ENCODE measurements at places on chromosomes 3 and 15.
A peak's percentile ranks its signal among the peaks of the same experiment; 100 is the strongest.

DNA sequence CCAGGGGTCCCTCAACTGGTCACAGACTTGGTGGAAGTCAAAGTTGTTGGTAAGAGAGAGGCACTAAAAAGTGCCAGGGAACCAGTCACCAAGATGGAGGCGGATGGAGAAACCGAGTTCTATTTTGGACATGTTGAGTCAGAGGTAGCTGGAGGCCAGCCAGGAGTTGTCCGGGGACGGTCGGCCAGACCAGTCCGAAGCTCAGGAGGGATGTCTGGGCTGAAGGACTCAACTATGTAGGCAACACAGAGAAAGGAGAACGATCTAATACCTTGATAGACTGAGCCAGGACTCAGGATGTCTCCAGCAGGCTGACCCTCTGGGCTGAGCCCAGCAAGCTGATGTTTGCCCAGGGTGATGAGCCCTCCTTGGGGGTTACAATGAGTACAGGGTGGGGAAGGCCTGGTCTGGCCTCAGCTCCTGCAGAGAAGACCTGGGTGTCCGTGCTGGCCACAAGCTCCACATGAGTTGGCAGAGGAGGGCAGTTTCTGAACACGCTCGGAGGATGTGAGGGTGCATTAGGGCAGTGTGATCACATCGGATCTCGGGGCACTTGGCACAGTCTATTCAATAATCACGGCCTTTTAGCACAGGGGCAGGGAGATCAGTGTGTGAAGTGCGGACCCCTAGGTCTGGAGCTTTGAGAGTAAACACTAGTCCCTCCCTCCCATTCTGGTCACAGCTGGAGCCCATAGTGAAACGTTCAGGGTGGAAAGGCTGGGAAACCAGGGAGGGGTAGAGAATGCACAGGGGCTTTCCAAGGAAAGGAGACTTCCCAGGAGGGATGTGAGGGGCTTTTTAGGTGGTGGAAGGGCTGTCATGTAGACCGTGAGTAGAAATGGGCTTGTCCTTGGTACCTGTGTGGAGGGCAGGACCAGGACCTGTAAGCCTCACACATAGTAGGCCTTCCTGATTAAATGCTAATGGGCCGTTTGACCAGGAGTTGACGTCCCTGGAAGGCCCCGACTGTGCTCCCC is 111.9 kb downstream of the ETFA start:
- no peak for DNase-seq

DNA sequence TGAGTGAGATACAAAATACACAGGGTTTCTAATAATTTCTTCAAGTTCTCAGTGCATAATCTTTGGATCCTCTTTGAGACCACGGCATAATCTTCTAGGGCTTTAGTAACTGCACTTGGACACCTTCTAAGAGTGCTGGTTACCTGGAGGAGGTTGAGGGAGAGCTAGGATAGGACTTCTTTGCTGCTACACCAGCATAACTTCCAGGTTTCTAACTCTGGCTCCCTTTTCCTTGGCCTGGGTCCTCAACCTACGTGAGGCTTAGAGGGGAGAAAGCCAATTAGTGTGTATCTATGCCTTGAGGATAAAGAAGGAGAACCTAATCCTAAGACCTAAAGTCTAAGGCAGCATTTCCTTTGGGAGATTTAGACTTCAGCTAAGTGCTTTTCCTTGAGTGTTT is 184.8 kb downstream of the LSAMP start:
- DNase-seq: no peak

DNA sequence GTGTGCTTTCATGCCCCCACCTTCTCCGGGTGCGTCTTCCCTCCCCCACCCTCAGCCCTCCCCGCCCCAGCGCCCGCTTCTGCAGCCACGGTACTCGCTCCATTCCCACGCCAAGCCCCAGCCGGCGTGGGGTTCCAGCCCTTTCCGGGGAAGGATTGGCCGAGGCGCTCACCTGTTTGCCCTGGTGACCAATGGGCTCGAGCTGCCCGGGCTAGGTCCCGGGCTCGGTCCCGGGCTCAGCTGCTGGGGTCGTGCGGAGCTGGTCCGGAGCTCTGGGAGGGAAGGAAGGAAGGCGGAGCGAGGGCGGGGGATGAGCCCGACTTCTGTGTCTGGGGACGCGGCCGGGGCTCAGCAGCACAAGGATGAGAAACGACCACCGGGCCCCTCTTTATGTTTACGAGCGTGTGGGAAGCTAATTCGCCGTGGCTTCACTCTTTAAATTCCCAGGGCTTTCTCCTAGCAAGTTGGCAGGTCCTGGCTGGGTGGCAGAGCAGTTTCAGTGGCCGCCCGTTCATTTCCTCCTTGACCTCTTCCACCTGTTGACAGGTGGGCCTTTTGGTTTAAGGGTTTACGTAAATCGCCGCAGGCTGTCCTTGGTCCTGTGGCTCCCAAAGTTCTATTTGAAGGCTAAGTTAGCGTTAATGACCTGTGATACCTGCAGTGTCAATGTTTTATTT is at the start of gene IGSF10:
Gene IGSF10, minus strand, starts transcription at position 288 of the 677 bp plus-strand sequence. CDS start 2,352 bp downstream, outside the sequence.
- DNase-seq: peak; percentile 50

DNA sequence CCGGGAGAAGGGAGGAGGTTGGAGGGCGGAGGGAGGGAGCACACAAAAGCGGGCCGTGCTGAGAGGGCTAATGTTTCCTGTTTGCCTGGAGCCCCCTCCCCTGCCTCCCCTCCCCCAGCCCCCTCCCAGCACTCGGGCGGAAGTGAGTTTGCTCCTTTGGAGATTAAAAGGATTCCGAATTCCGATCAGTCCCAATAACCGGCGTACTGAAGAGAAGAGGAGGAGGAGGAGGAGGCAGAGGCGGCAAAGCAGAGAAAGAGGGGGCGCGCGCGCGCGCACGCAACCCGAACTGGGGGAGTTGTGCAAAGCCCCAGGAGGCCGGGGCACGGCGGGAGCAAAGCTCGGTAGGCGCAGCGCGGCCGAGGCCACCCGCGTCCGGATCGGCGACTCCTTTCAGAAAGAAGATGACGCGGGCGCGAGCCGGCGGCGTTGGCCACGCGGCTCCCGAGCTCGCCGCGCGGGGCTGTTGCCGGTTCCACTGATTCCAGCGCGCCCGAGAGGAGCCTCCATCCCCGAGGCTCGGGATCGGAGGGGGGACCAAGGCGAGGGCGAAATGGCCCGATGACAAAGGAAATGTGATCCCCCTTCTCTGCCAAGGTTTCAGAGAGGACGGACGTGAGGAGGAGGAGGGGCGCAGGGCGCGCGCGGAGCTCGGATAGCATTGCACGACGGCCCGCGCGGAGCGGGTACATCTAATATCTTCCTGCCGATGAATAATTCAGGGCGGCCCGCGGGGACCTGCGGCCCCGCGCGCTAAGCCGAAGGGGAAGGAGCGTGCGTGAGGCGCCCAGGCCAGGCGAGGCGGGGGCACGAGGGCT is 1.1 kb upstream of the TRIM71 start:
- DNase-seq: peak; percentile 49

DNA sequence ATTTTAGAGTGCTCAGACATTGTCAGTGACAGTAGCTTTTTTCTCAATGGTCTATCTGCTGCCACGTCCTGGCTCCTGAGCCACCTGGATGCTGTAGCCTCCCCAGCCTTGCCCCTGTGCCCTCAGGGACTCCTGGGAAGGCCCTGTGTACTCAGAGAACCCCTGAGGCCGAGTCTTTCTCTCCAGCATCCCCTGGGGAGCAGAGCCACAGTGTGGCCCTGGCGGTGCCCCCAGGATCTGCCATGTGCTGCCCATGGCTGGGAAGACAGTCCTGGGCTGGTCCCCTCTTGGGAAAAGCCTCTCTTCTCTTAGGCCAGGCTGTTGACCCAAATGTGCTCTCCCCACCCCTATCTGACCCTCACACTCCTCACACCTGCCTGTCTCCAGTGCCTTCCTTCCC is 5.0 kb downstream of the MYD88 start:
- DNase-seq: no peak

- DNase-seq: peak; percentile 50
Measured at GRCh38 chr3:169668072-169668956, 4.8 kb upstream of the MECOM start.

DNA sequence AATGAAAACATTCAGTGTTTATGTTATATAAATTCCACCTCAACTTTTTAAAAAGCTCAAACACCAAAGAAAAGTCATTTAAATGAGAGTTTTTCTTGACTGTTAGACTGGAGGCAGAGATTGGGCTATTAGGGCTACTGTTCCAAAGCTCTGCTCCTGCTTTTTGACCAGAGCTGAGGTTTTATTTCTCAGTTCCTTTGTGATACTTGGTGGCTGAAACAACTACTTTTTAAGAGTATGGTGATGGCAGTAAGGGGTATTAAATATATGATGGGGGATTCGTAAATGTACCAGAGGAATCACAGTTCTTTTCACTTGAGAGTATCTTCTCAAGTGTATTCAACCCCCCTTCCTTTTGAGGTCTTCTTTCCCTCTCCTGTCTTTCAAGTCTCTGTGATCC is 186.1 kb upstream of the CGNL1 start:
- no peak for DNase-seq

GRCh38 chr3:128319741-128320141 is 146.9 kb downstream of the DNAJB8 start:
- DNase-seq: peak; percentile 23

DNA sequence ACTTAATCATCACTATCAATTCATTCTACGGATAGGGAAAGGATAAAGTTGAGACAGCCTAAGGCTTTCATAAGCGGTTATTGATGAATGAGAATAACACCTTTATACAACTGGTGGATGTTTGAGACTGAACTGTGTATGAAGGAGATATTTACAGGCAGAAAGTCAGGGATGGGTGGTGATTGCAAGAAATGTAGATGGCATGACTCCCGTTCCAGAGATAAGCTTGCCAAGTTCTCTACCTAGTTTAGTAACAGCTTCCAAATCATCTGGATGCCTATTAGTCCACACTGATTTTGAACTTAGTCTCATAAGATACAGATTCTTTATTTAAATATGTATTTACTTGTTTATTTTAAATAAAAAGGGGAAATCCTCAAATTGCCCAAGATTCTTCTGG is 358.8 kb downstream of the GAP43 start:
- DNase-seq: no peak

DNA sequence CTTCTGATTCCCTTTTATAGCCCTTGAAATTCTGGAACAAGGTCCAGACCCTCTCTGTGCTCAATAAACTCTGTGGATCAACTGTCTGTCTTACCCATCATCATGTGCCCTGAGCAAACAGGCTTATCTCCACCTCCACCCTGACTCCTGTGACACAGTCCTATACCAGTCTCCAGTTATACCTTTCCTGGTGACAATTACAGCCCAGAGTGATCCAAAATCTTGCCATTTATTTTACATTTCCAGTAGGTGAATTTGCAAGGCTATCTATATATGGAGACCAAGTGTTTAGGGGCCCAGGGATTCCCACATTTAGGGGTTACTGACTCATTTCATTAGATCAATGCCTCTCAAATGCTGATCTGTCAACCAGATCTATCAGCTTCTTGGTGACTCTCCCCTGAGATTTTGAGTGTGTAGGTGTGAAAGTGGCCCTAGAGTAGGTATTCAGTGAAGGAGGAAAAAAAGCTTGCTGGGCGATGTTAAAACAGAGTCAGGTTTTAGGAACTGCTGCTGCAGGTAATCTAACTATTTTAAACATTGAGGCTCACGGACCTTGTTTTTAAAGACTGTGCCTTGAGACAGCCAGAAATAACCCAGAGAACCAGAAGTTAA is 229.6 kb upstream of the WNT5A start:
- no peak for DNase-seq

DNA sequence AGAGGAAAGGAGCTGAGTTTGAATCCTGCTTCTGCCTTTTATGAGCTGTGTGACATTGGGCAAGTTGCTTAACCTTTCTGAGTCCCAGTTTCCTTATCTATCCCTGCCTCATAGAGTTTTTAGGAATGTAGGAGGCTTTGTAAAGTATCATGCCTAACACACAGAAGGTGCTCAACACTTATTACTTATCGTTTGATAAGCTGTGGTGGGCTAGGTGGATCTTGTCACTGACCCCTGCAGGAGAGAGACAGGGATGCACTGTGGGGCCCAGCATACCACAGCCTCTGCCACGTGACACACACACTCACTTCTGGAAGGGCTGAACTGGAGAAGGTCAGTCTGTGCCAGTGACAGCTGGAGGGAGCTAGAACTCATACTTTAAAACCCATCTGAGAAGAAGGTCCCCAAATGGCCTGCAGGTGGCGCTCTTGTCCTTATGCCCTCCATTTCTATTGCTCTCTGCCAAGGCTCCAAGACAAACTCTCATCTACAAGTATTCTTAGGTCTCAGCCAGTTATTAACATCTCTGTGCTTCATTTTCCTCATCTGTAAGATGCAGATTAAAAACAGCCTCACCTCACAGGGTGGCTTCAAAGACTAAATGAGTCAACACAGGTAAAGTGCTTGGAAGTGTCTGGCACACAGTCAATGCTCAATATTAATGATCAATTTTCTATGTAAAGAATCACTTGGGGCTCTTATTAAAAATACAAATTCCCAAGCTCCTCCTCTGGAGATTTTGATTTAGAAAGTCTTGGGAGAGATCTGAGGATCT is 57.5 kb upstream of the HACD2 start:
- peak; percentile 65 for DNase-seq

DNA sequence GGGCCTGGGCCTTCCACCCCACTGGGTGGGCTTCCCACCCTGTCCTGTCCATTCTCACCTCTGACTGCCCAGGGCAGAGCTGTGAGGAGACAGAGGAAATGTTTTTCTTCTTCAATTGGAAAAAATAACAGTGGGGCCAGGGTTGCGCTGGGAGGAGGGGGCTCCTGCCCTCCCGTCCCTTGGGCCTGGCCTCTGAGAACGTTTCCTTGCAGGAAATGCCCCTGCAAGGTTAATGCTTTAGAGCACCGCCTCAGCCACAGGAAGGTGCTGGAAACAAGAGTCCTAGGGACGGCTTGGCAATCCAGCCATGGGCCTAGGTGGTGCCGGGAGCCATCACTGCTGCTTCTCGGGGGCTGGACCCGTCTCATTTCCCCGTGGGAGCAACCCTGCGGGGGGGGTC is 3.8 kb upstream of the PLXND1 start:
- DNase-seq: no peak

DNA sequence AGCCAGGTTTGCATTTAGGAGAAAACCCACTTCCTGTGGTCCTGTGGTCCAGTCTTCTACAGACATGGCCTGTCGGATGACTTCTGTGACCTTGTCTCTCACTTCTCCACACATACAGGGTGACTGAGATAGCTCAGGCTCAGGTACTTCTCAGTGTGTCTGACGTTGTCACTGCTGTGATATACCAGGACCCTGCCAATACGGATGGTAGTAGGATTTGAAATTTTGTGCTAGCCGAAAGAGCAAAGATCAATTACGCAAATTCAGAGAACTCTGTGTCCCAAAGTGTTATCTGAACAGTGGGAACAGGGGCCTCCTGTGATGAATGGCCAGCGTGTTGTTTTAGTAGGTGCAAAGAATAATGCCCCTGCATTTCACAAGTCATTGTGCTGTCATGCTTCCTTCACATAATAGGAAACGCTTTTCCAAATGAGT is 128.9 kb downstream of the MCTP2 start:
- DNase-seq: no peak

DNA sequence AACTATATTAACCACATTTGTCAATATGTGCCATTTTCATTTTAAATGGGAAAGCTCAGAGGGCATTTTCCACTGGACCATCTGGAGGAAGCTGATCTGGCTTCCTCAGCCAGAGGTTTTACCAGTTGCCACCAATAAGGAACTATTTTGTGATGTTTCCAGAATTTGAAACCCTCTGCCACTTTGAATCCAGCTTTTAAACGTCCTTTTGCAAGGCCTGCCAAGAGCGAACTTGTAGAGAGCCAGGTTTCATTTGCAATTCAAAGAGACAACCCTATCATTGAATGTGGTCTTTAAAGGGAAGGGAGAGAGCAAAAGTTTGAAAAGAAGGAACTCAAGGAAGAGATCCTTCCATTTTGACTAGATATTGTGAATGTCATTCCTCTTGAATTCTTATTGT is 123.3 kb upstream of the CHL1 start:
- DNase-seq: no peak
